ENCODE measurements at places on chromosomes 5 and 9.

GRCh38 chr5:78811121-78811817 lies 162.7 kb upstream of the LHFPL2 start:
- H3K27ac ChIP-seq, result no peak overlapping the region
- H3K4me1 ChIP-seq, result peaks cover 8% of the 10 kb centered on the region
- no peak for DNase-seq
- H3K36me3 ChIP-seq, result no peaks in the 10 kb centered on the region

GRCh38 chr5:141951332-141951781 lies 6.6 kb downstream of the PCDH12 start:
- no peak for DNase-seq
- no peaks in the 10 kb centered on the region for H3K4me1 ChIP-seq
- H3K27ac ChIP-seq, result no peak overlapping the region
- H3K36me3 ChIP-seq, result no peaks in the 10 kb centered on the region
- no peak overlapping the region for H3K4me3 ChIP-seq
- no peaks in the 10 kb centered on the region for H3K27me3 ChIP-seq

- H3K27me3 ChIP-seq, result no peaks in the 10 kb centered on the region
- peaks cover 28% of the 10 kb centered on the region for H3K4me1 ChIP-seq
- no peak overlapping the region for H3K4me3 ChIP-seq
- H3K27ac ChIP-seq, result no peak overlapping the region
- H3K36me3 ChIP-seq, result peaks cover 11% of the 10 kb centered on the region
- no peak for DNase-seq
Measured at GRCh38 chr5:115600766-115601165, 1.5 kb downstream of the TICAM2 start.

- H3K27me3 ChIP-seq, result no peaks in the 10 kb centered on the region
- no peak overlapping the region for H3K27ac ChIP-seq
- H3K4me1 ChIP-seq, result peaks cover 13% of the 10 kb centered on the region
Measured at GRCh38 chr5:37714756-37715155, 125.1 kb downstream of the GDNF start.

- no peak for DNase-seq
- H3K4me3 ChIP-seq, result peak overlapping the region; percentile 76
- H3K4me1 ChIP-seq, result no peaks in the 10 kb centered on the region
- peaks cover 4% of the 10 kb centered on the region for H3K36me3 ChIP-seq
- no peak overlapping the region for H3K27ac ChIP-seq
- H3K27me3 ChIP-seq, result peaks cover 48% of the 10 kb centered on the region
Measured at GRCh38 chr5:76401801-76402250, 1.3 kb upstream of the IQGAP2 start.

DNA sequence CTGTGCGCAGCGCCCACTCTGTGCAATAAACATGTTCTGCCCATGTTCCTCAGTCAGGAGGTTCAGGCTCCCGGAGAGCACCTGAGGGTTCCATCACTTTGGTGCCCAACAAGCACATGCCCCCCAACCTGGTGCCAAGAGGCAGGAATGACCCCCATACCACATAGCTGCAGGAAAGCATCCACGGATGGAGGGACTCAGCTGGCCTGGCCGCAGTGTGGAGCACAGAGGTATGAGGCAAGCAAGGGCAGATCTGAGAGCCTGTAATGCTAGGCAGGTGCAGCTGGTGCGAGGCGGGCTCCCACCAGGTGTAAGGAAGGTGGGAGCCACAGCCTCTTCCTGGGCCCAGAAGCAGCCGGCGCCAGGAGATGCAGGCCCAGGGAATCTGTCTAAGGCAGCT lies 4.3 kb upstream of the MRNIP start:
- peaks cover 54% of the 10 kb centered on the region for H3K36me3 ChIP-seq
- DNase-seq, result no peak
- peaks cover 17% of the 10 kb centered on the region for H3K4me1 ChIP-seq
- no peaks in the 10 kb centered on the region for H3K27me3 ChIP-seq

- no peaks in the 10 kb centered on the region for H3K27me3 ChIP-seq
- H3K4me3 ChIP-seq, result no peak overlapping the region
- no peaks in the 10 kb centered on the region for H3K36me3 ChIP-seq
Measured at GRCh38 chr9:136057236-136058081, 37.6 kb downstream of the NACC2 start.

DNA sequence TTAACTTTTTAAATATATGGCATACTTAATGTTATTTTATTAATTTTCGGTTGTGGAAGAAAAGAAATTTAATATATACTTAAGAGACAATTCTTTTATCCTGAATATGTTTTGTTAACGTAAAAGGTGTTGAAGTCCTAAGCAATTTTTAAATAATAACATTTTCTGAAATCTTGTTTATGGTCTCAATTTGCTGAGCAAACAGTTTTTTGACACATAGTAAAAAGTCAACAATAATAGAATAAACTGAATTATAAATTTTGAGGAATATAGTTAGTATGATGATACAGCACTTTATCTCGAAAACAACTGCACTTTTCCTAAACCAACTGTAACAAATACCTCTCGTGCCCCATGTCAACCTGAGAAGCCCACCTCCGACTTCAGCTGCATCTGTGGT lies 229.8 kb upstream of the TARS1 start:
- no peaks in the 10 kb centered on the region for H3K36me3 ChIP-seq
- no peak overlapping the region for H3K4me3 ChIP-seq
- no peaks in the 10 kb centered on the region for H3K4me1 ChIP-seq
- DNase-seq, result no peak
- no peaks in the 10 kb centered on the region for H3K27me3 ChIP-seq

DNA sequence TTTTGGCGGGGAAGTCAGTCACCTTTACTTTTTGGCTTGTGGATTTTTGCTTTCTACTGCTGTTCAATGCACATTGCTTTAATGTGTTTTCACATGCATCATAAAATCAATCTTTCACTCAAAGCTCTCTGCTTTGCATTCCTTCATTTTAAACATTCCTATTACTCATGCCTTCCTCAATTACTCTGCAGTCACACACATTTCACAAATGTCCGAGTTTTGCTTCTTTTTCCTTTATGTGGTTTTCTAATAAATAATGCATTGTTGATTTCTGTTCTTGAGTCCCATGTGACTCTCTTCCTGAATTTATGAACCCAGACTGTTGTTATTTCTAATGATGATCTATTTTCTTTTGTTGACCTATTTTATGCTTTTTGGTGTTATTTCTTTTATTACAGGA lies 82.3 kb upstream of the EPB41L4B start:
- no peak overlapping the region for H3K27ac ChIP-seq
- no peak for DNase-seq
- peaks cover 55% of the 10 kb centered on the region for H3K36me3 ChIP-seq
- no peaks in the 10 kb centered on the region for H3K27me3 ChIP-seq
- no peaks in the 10 kb centered on the region for H3K4me1 ChIP-seq
- H3K4me3 ChIP-seq, result no peak overlapping the region

DNA sequence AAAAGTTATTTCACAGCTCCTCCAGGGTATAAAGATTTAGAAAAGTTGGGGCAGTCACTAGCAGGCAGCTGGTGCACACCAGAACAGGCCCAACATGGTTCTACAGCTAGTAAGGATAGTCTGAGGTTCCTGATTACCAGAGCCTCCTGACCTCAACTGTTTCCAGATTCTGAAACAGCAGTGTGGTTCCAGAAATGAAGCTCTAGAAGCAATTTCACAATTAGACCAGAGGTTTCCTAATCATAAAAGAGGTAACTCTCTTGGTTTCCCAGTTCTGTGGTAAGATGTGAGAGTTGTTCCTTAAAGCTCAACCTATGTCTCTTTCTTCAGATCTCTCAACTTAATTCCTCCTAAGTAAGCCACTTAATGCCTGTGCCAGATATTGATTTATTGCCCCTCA lies 11.9 kb downstream of the AGTPBP1 start:
- H3K27me3 ChIP-seq, result no peaks in the 10 kb centered on the region
- peak; percentile 8 for DNase-seq
- no peaks in the 10 kb centered on the region for H3K4me1 ChIP-seq
- H3K36me3 ChIP-seq, result no peaks in the 10 kb centered on the region

GRCh38 chr5:125578551-125578950 lies 832.1 kb upstream of the ZNF608 start:
- peaks cover 20% of the 10 kb centered on the region for H3K4me1 ChIP-seq
- DNase-seq, result no peak
- no peak overlapping the region for H3K4me3 ChIP-seq

- H3K27ac ChIP-seq, result no peak overlapping the region
- peaks cover 7% of the 10 kb centered on the region for H3K36me3 ChIP-seq
Measured at GRCh38 chr9:100216178-100216787, 117.2 kb downstream of the INVS start.

- no peak for DNase-seq
- no peaks in the 10 kb centered on the region for H3K4me1 ChIP-seq
- H3K27ac ChIP-seq, result no peak overlapping the region
- H3K27me3 ChIP-seq, result no peaks in the 10 kb centered on the region
Measured at GRCh38 chr9:136210276-136210675, 5.3 kb upstream of the LHX3 start.

DNA sequence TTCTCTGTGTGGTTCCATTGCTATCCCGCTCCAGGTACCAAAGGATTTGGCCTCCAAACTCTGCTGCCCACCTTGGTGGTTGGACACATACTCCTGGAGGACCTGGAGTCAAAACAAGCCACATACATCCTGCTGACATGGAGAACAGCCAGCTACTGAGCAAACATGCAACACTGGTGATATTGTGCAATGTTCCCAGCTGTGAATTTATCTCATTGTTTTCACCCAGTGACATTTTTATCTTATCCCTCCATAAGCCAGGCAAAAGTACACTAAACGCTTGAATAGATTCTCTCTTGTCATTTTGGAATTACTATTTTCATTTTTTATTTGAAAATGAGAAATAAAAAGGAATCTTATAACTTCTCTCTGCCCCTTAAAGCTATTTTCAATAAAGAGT lies 11.1 kb upstream of the CTSL start:
- peaks cover 9% of the 10 kb centered on the region for H3K36me3 ChIP-seq
- H3K27ac ChIP-seq, result peak overlapping the region; percentile 81
- H3K27me3 ChIP-seq, result no peaks in the 10 kb centered on the region

DNA sequence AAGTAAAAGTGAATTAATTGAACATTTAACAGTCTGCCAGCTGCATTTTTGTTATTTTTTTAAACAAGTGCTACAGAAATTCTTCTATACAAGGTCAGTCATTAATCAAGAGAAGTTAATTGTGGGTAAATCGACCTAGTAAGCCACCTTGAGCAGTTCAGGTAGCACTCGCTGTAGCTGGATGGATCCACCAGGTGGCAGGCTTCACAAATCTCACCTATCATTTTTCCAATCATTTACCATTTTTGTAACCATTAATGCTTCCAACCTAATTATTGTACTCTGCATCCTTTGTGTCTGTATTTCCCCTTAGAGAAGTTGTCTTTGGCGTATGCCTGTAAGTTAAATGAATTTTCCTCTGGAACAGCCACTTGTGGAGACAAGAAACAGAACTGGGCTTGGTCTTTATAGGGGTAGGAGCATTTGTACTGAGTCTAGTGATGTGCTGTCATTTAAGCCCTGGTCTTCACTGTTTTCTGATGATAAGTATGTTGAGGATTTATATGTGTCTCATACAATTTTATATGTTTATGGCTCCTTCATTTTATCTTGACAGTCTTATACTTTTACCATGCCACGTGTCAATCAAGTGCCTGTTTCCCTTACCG lies 39.5 kb downstream of the CD180 start:
- DNase-seq, result peak; percentile 52
- no peak overlapping the region for H3K4me3 ChIP-seq
- peaks cover 35% of the 10 kb centered on the region for H3K36me3 ChIP-seq
- no peaks in the 10 kb centered on the region for H3K27me3 ChIP-seq
- peaks cover 18% of the 10 kb centered on the region for H3K4me1 ChIP-seq
- H3K27ac ChIP-seq, result no peak overlapping the region

GRCh38 chr5:42992088-42992879 lies 47.8 kb downstream of the ANXA2R start:
- no peaks in the 10 kb centered on the region for H3K36me3 ChIP-seq
- H3K4me1 ChIP-seq, result no peaks in the 10 kb centered on the region
- no peaks in the 10 kb centered on the region for H3K27me3 ChIP-seq
- no peak overlapping the region for H3K4me3 ChIP-seq

All from MCF 10A (cell line).